ENCODE measurements at places on chromosomes 2 and 18.

- no peak for DNase-seq
These were observed 20.3 kb upstream of the KCNK3 start for GRCh38 chr2:26672112-26672817.

DNA sequence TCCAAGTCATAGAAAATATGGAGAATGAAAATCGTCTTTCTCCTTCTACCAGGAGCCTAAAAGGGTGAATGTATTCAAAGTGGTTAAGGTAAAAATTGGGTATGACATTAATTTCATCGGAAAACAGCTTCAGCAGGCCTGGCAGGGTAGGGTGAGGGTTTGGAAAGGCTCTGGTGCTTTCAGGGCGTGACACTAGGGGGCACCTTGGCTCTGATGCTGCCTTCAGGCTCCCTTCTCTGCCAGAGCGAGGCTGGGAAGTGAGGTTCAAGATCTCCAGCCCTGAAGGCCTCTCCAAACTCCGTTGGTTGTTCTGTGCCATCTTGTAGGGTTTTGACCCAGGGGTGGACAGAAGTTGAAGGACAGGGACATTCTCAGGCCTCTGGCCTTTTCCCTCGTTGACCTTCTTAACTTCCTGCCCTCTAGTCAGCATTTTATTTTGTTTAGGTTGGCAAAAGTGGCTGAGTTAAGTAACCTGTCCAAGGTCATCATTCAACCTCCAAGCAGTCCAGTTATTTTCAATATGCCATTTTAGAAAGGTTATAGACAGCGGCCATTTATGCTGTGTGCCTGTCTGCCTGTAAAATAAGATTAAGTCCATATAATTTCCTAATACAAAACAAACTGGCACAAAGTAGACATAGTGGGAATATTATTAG lies 40.3 kb downstream of the EML6 start:
- DNase-seq: no peak

GRCh38 chr2:56681659-56682396 lies 498.0 kb downstream of the CCDC85A start:
- no peak for DNase-seq

- no peak for DNase-seq
These were observed 151.0 kb upstream of the NDUFV2 start for GRCh38 chr18:8951491-8951890.

DNA sequence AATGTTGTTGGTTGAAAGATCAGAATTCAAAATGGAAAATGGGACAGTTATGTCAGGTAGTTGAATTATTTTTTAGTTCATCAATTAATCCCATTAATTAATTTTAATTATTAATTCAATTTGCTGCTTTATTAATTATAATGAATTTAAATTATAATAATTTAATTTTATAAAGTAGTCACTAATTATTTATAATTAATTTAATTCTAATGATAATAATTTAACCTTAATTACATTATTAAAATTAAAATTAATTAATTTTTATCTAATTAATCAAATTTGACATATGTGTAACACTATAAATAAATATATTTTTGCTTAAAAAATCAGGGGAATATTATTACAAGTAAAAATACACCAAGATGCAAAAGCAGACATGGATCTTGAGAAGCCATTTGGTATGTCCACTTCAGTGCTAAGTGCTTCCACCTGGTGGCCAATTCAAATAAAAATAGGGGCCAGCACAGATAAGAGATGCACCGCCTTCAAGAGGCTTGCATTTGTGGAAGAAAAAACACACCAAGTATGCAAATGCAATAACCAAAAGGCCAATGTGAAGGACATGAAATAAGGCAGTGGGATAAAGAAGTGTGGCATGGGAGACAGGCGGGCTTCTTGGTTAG lies 73.2 kb downstream of the MBP start:
- peak; percentile 64 for DNase-seq

- DNase-seq: no peak
These were observed 193.8 kb downstream of the RBM43 start for GRCh38 chr2:151067658-151068369.

DNA sequence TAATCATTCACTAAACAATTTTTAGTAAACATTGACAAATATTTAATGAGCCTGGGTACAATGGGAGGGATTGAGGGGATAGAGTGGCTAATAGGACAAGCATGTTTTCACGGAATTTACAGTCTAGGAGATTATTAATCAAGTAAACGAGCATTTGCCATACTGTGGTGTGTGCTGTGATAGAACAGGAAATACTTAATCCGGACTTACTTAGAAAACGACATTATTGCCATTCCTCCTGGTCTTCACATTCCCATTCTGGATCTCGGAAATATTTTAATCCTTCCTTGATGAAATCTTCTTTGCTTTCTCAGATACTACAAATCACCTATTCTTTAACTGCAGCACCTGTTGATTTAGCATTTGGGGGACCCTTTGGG lies 905 bp downstream of the TTLL4 start:
- no peak for DNase-seq

GRCh38 chr2:100286318-100286717 lies 36.0 kb downstream of the LONRF2 start:
- no peak for DNase-seq

- no peak for DNase-seq
These were observed 137.9 kb upstream of the PID1 start for GRCh38 chr2:229408962-229409361.

Data from H4 (cell line).